ENCODE measurements at places on chromosomes 3 and 15.

DNA sequence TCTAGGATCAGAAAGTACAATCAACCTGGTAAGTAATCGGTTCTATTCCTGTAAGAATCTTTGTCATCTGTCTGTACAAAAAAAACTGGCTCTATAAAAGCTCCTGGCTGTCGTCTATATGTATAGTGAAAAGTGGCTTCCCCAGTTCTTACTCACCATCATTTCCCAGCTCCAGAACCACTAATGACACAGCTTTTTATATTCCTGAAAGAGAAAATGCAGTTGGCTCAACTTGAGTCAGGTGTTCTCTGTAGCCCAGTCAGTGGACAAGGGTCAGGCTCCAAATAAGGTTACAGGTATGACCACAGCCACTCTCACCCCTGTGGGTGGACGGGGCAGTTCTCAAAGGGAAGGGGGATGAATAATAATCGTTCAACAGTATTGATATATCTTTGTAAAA lies 85.1 kb downstream of the AP4E1 start:
- no peak for DNase-seq

DNA sequence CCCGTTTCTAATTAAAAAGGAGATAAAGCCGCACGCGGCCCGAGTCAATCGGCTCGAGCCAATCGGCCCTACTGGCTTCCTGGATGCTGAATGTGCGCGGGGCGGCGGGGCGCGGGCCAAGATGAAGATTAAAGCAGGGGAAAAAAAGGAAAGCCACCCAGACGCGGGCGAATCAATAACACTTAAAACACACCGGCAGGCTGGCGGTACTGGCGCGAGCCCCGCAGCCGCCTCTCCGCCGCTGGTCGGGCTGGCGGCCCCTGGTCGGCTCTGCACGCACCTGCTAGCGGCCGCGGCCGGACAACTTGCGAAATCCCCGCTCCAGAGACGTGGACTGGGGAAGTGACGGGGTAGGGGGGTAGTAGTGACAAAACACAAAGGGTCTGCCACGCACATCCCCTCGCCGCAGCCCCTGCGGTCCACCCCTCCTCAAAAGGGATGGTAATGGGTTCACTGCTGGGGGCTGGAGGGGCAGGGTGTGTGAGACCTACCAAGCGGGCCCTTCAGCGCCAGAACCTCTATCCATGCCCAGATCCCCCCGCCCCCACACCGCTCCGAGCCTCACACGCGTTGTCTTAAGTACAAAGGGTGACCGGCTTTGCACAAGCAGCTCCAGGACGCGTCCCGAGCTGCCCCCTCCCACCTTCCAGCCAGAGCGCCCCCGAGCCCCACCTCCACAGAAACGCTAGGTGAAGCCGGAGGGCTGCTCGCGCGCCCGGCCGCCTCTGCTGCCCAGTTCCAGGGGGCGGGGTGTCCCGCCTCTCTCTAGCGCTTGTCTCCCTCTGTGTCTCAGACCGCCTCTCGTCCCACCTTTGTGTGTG lies 1.4 kb downstream of the WNT7A start:
- DNase-seq, result no peak

- DNase-seq, result no peak
Observed at GRCh38 chr3:13536832-13537231, 12.1 kb upstream of the FBLN2 start.

DNA sequence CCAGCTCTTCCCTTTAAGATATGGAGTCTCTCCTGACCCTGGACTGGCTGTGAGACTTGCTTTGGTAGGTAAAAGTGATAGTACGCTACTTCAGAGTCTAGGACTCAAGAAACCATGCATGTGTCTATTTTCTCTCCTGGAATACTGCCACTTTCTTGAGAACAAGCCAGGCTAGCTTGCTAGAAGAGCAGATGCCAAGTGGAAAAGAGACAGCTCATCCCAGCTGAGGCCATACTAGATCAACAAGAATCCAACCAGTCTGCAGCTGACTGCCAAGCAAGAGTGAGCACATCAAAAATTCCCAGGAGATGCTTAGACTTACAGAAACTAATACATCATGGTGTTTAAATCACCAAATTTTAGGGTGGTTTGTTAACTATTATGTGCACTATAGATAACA lies 208.3 kb upstream of the RBMS3 start:
- DNase-seq, result no peak

DNA sequence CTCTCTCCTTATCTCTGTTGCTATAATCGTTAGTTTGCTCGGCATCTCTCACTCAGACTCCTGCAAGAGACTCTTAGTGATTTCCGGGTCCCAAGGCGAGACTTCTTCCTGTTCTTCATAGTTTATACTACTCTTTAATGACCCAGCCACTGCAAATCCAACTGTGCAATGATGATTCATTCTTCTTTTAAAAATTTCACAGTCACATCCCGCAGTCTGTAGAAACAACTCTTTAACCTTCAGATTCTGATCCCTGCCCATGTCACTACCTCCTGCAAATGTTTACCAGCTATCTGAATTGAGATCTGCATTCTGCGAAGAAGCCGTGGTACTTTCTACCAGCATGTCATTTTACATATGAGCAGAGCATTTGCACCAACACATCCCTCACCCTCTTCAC lies 2.8 kb upstream of the VGLL3 start:
- no peak for DNase-seq

GRCh38 chr3:179729981-179730380 lies 77.1 kb downstream of the USP13 start:
- no peak for DNase-seq

GRCh38 chr15:72800833-72801481 lies 17.4 kb upstream of the ADPGK start:
- DNase-seq, result no peak
